ENCODE measurements at places on chromosomes 7 and 10.
A peak's percentile ranks its signal among the peaks of the same experiment; 100 is the strongest.

- DNase-seq: no peak
Measured at GRCh38 chr7:55211726-55212125, 153.4 kb upstream of the LANCL2 start.

- peak; percentile 66 for DNase-seq
Measured at GRCh38 chr7:22577470-22578001, 77.5 kb upstream of the STEAP1B start.

DNA sequence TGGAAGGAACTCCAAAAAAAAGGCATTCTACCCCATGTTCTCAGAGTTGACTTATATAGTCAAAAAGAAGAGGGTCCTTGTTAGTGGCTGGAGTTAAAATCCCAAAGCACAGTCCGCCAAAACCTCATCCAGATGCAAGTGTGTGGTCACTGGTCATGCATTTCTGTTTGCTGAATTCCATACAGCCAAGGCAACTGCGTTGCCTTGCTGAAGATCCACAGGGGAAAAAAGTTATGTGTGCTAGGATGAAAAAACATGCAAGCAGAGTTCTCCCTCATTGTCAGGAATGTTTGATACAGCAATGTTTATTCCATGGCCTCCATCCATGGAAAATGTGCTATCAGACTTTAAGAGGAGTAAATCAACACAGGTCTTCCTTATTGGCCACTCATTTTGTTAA is 213.1 kb downstream of the CREB5 start:
- DNase-seq: no peak

DNA sequence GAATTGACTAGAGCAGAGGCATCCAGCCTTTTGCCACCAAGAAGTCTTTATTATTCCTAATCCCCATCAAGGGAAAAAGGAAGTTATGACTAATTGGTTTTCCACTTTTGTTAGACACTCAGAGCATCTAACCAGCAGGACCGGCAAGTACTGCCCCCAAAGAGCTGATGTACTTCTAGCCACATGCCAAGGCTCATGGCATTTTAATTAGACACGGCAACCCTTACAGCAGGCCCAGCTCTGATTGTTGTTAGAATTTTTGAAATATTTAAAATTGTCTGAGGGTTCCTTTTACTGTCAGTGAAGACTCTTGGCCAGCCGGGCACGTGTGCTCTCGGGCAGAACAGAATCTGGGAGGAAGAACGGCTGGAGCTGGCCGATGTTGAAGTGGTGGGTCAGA is 114.8 kb downstream of the SPAG6 start:
- DNase-seq: no peak

DNA sequence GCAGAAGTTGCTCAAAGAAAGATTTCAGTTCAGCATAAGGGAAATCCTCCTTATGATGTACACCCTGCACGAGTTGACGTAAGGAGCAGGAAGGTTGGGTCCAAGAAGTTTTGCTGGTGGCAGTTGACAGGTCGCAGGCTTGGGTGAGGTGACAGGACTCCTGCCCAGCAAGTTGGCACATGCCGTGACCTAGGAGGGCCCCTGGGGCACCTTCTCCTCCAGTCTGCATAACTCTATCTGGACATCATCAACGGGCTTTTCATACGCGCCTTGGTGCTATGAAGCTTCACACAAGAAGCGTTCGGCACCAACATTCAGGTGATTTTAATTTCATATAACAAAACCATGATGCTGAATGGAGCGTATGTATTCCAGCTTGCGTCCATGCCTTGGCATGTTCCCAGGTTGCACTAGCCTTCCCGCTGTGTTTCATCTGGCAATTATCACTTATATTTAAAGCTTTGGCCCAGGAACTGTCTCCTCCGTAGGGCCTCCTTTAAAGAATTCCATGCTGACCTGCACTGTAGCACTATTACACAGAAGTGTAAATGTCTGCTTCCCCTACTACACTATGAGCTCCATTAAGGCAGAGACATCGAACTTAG is 651.6 kb upstream of the FOXK1 start:
- no peak for DNase-seq

DNA sequence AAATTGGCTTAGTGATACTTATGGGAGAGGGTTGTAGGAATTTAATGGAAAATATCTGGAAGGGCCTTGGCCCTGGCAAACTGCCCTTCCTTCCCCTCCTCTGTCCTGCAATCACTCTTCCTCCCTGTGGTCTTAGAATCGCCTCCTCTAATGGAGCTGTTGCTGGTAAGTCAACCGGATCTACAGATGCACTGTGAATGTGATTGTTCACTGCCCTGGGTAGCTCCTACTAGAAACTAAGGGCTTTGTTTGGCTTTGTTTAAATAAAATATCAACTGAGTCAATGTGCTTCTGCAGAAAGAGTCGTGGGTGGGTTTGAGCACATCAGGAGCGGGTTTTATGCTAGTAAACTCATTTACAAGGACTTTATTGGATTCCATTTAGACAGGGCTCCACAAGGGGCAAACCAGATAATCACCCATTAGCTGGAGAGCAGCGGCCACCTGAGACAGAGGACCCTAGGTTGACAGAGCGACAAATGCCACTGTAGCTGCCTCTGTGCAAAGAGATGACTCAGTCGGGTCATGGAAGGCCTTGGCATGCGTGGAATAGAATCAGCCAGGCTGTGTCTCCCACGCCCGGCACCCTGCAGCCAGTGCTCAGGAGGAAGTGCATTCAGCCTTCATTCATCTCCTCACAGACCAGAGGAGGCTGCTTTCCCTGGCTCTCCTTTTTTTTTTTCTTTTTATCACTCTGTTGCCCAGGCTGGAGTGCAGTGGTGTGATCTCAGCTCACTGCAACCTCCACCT is 97.9 kb downstream of the GAD2 start:
- DNase-seq: no peak

- DNase-seq: no peak
Measured at GRCh38 chr10:6247041-6247712, 44.4 kb downstream of the PFKFB3 start.

- peak; percentile 85 for DNase-seq
Measured at GRCh38 chr7:41886262-41886900, 183.5 kb upstream of the INHBA start.

GRCh38 chr7:101804967-101805366 is 12.5 kb upstream of the CUX1 start:
- no peak for DNase-seq

GRCh38 chr7:139937715-139938114 is 108.7 kb downstream of the TBXAS1 start:
- DNase-seq: no peak

DNA sequence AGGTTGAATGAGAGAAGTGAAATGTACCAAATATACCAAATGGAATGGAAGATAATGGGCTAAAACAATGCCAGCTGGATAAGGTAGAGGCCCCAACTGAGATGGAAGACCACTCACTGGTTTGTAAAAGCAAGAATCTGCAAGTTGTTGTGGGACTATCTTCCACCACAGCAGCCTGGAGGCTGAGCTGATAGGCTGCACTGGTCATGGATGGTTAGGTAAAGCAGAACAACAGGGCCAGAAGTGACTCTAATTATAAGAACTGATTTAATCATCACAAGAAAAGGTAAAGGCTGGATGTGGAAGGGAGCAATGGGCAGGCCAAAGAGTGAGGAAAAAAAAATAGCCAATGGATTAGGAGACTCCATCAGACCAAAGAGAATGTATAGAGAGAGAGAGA is 11.8 kb downstream of the TFEC start:
- DNase-seq: no peak

DNA sequence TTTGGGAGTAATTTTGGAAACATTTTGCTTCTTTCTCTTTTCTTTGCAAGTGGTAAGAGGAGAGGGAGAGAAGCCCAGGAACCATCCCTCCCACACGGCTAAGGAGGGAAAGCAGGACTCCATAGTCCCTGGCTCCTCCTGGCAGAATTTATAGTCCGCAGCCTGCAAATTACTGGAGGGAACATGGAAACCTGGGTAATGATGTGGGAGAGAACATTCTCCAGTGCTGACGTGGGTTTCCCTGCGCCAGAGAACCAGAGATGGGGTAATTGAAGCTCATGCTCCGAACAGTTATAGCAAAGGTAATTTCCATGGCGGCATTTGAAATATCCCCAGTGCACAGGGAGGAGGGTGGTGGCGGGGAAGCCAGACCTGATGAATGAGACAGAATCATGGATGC is 320.4 kb downstream of the RPS24 start:
- no peak for DNase-seq

- DNase-seq: no peak
Measured at GRCh38 chr7:46554688-46555422, 633.8 kb upstream of the IGFBP3 start.

DNA sequence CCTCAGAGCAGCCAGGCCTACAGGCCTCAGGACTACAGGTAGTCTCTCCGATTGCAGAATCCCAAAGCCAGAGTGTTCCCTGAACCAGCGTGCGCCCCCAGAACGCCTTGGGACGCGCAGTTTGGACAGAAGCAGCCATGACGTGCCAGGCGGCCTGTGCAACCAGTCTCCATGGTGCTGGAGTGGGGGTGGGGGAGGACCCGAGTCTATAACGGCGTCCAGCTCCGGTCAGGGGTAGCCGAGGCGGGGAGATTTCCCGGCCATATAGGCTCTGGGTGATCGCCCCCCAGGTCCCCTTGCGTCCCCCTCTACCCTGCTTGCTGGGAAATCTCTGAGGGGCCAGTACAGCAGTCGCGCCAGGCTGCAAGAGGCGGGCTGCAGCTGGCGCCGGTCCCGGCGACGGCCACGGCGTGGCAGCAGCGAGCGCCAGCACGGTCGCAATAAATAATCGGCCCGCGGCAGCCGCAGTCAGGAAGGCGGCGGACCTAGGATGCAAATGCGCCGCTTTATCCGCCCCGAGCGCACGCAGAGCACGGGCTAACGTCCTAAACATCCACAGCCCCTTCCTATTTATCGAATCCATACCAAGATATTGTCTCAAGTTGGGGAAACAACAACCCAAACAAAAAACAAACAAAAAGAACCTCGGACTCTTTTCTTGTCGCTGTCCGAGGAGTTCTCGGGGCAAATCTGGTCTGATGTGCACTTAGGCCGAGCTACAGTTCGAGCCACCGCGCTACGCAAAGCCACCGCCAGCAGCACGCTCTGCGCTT is 1.6 kb downstream of the HOXA3 start:
- peak; percentile 98 for DNase-seq

DNA sequence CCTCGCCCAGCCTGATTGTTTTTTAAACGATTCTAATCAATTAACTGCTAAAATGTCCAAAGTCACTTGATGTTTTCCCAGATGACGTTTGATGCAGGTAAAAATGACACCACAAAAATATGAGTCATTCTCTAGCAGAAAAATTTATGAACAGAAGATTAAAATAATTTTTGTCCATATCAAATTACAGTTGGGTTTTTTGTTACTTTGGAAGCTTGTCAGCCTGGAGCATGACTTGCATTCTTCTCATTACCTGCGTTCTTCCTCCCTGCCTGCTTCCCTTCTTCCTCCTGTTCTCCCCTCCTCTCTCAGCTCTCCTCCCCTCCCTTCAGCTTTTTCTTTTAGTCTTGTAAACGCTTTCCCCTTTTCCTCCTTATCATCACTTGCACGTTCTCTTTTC is 18.7 kb downstream of the IL15RA start:
- DNase-seq: no peak

- no peak for DNase-seq
Measured at GRCh38 chr7:79531116-79531515, 77.6 kb upstream of the MAGI2 start.

Measured in osteoblast (primary cell).